NCI-H526 treated with DMSO at 0.1 percent for 48 hours (cell line): ENCODE measurements at places on chromosomes 5 and 9.

DNA sequence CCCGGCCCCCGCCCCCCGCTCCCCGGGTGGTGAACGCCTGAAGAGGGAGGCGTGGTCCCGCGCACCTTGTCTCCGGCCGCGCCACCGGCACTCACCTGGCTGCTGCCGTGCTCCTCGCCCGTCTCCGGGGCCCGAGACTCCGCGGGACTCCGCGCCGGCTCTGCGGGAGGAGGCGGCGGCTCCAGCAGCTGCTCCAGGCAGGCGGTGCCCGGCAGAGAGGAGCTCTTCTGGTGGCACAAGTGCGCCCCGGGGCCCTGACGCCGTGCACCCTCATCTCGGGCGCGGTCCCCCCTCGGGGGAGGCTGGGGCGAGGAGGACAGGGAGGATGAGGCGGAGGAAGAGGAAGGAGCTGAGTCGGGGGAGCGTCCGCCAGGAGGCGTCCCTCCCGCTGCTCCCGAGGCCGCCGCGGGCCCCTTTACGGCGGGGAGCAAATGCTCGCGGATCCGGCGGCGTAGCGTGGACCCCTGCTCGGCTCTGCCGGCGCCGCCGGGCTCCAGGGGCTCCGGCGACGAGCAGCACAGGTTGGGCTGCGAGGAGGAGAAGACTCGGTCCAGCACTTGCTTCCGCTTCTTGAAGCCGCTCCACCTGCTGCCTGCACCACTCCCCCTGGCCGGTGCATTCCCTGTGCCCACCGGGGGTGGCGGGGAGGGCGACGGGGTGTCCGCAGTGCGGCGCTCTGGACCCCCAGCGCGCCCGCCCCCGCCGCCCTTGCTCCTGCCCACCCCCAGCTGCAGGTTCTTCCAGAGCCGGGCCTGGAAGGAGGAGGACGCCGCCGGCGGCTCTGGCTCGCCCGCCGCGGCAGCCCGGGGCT, 928 bp downstream of the MCTP1 start:
- no peak for DNase-seq

- no peak for DNase-seq
These were observed 13.6 kb upstream of the VDAC1 start for GRCh38 chr5:134018154-134018985.

- peak; percentile 80 for DNase-seq
These were observed 2.1 kb downstream of the NIPSNAP3B start for GRCh38 chr9:104766025-104766424.

DNA sequence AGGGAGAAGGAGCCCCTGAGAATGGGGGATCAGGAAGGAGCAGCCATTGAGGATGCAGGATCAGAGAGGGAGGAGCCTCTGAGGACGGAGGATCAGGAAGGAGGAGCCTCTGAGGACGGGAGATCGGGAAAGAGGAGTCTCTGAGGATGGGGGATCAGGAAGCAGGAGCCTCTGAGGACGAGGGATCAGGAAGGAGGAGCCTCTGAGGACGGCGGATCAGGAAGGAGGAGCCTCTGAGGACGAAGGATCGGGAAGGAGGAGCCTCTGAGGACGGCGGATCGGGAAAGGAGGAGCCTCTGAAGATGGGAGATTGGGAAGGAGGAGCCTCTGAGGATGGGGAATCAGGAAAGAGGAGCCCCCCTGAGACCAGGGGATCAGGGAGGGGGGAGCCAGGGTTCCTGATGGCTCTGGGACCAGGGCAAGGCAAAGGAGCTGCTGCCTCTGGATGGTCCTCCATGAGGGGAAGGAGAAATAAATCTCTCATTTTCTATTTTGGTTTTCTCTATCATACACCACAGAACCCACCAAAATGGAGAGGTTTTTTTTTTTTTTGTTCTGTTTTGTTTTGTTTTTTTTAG, 22.6 kb upstream of the SARDH start:
- DNase-seq, result no peak

DNA sequence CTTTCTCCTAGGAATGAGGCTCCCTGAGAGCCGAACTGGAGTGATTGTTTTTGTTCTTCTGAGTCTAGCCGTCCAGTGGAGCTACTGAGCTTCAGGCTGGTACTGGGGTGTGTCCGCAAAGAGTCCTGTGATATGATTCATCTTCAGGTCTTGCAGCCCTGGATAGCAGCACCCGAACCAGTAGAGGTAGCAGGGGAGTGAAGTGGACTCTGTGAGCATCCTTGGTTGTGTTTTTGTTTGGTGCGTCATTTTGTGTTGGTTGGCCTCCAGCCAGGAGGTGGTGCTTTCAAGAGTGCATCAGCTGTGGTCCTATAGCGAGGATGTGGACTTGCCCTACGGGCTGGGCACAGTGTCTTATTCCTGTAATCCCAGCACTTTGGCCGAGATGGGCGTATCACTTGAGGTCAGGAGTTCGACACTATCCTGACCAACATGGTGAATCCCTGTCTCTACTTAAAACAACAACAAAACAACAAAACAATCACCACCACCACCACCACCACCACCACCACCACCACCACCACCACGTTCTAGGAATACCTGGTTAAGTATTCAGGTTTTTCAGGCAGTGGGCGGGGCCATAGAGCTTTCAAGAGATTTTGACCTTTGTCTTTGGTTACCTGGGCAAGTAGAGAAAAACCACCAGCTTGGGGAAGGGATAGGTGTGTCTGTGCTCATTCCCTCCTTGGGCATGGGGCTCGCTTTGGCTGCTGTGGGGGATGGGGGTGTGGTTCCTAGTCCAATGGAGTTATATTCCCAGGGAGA, 154.0 kb downstream of the WDR70 start:
- no peak for DNase-seq

GRCh38 chr5:171306166-171306565, 2.9 kb upstream of the TLX3 start:
- DNase-seq, result no peak

GRCh38 chr9:136576269-136576626, 30.4 kb upstream of the NOTCH1 start:
- DNase-seq, result no peak

- DNase-seq, result no peak
These were observed 14.5 kb upstream of the ANKRD55 start for GRCh38 chr5:56247592-56247991.

- no peak for DNase-seq
These were observed 237.6 kb upstream of the CCNH start for GRCh38 chr5:87650284-87650683.

DNA sequence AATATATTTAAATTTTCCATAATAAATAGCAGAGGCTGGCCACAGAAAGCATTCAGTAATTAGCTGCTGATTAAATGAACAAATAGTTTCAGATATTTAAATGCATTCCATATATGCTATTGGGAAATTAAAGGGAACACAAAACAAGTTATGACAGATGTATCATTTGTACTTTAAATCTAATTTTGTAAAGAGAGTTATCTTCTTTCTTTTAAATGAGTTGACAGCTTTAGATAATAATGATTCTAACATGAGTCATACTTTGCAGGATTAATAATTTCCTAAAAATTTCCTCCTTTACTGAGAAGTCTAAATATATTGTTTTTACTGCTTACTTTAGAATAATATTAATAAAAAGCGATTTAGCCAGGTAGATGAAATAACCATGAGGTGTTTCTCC, 320.1 kb downstream of the ADAMTS6 start:
- DNase-seq, result no peak

DNA sequence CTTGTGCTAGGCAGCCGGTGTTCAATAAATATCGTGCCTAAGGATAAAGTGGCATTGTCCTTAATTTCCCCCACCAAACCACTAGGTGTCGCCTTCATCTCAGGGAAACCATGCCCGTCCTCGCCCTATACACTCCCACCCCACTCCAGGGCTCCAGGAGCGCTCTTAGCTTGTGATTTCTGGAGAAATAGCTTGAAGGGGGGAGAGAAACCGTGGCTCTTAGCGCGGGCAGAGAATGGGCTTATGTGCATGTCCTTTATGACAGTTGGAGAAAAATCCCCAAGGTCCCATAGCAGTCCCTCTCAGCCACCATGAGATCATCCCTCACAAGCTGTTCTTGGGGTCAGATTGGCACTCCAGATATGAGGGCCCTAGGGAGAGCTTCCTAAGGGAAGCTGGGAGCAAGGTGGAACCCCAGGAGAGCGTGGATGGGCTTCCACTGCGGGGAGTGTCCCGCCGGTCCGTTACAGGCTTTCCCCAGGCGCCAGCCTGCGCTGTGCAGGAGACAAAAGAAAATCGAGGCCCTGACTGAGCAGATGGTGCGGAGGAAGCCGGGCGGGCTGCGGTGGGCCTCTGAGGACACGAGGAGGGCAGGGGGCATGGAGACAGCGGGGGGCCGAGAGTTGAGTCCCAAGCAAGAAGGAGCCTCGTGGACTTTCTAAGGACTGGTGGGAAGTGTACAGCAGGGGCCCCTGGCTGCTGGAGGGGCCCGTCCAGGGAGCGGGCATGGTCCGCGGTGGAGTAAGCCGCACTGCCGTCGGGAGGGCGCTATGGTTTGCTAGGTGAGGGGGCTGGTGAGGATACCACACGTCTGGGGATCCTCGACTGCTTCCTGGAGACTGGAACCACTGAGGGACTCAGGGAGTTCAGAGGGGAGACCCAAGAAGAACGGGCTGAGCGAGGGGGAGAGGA, 750 bp upstream of the NPR2 start:
- peak; percentile 43 for DNase-seq

GRCh38 chr5:25568989-25569625, 924.3 kb upstream of the CDH10 start:
- no peak for DNase-seq

DNA sequence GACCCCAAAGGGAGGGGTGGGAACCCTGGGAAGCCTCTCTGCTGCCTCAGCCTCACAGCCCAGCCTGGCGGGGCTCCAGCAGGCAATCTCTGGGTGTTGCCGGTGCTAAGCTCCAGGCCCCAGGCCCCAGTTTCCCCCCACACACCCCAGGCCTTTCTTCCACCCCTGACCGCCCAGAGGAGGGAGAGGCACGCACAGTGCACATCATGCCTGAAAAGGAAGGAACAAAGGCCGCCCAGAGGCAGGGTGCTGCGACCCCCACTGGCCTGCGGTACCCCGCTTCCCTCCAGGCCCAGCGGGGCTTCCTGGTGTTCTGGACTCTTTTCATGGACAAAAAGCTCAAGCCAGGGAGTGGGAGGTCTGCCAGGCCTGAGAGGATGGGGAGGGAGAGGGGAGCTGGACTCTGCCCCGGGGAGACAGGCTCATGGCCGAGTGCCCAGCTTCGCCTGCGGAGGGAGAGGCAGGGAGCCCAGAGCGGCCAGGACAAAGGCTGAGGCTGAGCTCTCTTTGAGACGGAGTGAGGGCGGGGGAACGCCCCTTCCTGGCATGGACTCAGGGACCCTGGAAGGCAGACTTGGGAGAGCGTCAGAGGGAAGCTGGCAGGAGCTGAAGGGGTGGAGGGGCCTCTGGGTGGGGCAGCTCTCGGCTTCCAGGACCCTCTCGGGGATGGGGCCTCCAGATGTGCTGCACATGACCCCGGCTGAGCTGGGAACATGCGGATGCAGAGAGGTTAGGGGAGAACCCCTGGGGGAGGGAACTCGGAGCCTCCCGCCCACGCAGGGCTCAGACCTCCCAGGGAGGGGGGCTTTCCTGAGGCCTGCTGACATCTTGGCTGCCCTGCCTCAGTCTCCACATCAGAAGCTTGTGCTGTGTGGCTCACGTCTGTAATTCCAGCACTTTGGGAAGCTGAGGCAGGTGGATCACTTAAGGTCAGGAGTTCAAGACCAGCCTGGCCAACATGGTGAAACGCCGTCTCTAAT, 1.8 kb upstream of the ENTPD2 start:
- no peak for DNase-seq

DNA sequence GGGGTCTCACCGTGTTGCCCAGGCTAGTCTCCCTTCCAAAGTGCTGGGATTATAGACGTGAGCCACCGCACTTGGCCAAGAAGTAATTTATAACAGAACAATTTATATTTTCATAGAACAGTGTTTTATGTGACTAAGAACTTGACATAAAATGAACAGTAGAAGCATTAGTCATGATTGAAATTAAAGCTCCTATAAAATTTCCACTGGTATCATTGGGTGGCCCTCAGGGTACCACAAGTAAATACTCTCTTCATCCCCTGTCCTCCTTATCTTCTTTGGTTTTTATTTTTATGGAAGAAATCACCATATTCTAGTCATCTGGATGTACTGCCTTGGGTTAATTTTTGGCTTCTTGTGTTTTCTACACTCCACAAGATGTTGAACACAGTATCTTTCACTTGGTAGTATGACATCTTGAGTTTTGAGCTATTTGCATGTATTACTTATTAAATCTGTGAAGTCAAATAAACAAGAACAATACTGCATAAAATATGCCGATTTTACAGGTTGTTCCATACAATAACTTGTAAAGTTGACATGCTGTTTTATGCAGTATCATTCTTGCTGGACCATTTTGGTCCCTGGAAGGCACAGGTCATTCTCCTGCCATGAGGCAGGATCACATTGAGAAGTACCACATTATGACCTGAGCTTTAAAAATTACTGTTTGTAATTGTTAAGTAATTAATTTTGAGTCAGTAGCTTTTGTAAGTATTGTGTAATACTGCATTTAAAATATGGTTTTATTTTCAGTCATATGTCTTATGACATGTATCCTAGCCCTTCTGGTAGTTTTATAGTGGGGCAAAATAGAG, 24.4 kb downstream of the LMNB1 start:
- DNase-seq, result no peak
